Cortex of kidney (tissue), 1 donor: ENCODE measurements at places on chromosomes 7 and 10.

DNA sequence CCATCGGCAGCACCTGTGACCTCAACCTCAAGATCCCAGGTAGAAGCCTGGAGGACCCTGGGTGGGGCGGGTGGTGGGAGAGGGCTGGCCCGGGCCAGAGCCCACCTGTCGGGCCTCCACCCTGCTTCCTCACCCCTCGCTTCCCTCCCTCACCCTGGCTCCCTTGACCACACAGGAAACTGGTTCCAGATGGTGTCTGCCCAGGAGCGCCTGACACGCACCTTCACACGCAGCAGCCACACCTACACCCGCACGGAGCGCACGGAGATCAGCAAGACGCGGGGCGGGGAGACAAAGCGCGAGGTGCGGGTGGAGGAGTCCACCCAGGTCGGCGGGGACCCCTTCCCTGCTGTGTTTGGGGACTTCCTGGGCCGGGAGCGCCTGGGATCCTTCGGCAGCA is 8.9 kb upstream of the ATP6V1F start:
- no peak for DNase-seq

DNA sequence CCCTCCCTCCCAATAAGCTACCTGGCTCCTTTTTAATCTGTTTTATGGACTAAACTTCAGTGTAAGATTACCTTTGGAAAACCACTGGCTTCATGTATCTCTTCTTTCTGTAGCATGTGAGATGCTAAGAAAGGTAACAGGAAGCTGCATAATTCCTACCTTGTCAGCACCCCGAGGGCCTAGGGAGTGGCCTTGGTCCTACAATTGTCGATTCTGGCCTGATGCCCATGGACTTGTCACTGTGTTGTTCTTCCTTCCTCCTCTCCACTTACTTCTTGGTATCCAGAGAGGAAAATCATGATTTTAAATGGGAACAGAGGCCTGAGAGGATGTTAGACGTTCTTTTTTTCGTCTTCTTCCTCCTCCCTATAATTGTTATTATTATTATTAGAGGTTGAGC is 42.9 kb upstream of the PDZD8 start:
- no peak for DNase-seq

GRCh38 chr7:30048582-30048981 is 20.4 kb downstream of the PLEKHA8 start:
- no peak for DNase-seq

DNA sequence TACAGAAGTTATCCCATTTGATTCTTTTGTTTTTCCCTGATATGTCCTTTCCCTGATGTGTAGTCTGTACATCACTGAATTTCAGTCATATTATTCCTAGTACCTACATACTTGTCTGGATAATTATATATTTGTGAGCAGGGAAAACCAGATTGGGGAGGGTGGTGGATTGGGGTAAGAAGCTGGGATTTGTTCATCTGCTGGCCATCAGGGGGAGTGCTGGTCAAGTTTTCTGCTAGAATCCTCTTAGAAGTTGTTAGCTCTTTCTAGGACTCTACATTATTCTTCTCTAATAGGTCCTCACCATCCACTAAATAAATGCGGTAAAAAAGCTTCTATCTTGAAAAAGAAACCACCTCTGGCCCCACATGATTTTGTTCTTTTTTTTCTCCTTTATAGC is 232.7 kb upstream of the TAC1 start:
- DNase-seq: no peak

- DNase-seq: no peak
These were observed 846 bp upstream of the LFNG start for GRCh38 chr7:2518737-2519118.

GRCh38 chr7:118250860-118251494 is 26.5 kb downstream of the ANKRD7 start:
- DNase-seq: no peak

DNA sequence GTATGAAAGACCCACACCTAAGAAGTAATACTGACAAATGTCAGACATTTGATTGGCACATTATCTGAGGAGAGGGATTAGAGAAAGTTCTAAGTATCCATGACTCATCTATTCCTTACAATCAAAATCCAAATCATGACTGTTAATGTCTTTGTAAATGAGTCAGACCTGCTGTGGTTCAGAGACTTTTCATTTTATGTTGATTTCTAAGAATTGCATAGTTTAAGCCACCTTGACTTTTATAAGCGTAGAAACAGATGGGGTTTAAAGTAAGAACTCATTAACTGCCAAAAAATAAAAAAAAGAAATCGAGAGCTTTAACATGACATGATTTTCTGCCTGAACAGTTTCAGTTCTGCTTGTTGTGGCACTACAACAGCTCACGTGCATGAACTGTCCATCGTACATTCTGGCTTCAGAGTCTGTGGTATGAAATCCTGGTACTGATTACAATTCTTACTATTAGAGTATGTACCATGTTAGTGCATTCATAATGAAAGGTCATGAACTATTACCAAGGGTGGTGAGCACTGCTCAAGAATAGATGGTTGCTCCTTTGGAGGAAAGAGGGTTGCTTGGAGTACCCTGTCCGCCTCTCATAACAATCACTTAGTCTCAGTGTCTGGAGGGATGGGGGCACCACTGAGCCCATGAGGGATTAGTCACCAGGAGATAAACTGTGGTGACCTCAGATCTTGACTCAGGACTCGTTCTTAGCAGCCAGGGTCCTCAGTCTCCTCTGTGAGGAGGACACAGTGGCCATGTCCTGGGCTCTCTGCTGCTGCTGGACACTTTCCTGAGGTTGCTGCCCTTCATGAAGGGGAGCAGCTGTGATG is 42.2 kb downstream of the ACSM6 start:
- no peak for DNase-seq

DNA sequence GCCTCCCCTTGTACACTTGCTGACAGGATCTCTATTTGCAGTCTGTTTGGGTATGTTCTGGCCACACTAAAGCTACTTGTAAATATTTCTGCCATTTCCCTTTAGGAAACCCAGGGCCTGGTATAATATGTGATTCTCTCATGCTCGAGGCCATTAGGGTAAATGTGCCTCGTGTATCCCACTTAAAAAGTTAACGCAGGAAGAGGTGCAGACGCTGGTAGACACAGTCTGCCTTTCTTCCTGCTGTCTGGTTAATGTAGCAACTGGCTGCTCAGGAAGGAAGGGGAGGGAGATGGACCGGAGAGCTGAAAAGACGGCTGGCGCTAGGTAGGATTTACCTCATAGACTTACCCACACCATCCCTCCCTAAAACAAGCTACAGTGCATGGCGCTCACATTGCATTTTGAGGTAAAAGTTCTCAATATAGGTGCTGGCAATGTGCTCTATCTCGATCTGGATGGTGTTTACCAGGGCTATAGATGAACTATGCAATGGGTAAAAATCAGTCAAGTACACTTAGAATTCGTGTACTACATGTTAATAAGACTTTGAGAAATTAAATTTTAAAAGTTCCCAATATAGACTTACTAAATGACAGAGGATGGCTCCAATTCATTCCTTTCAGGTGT is 125.9 kb downstream of the JAZF1 start:
- DNase-seq: no peak

DNA sequence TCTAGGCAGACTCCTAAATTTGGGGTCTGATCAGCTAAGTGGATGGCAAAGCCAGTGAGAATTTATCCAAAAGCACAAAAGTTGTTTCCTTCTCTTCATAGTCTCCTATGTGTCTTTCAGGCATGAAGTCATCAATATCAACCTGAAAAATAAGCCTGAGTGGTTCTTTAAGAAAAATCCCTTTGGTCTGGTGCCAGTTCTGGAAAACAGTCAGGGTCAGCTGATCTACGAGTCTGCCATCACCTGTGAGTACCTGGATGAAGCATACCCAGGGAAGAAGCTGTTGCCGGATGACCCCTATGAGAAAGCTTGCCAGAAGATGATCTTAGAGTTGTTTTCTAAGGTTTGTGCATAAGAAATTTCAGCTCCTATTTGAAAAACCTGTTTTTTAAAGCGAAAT is 4.8 kb downstream of the GSTO1 start:
- DNase-seq: no peak

GRCh38 chr7:150370612-150371071 is 2.0 kb downstream of the REPIN1 start:
- DNase-seq: no peak

- DNase-seq: no peak
These were observed 187.9 kb downstream of the PTPRN2 start for GRCh38 chr7:158399762-158400161.
